ENCODE measurements at places on chromosomes 3 and 15.

DNA sequence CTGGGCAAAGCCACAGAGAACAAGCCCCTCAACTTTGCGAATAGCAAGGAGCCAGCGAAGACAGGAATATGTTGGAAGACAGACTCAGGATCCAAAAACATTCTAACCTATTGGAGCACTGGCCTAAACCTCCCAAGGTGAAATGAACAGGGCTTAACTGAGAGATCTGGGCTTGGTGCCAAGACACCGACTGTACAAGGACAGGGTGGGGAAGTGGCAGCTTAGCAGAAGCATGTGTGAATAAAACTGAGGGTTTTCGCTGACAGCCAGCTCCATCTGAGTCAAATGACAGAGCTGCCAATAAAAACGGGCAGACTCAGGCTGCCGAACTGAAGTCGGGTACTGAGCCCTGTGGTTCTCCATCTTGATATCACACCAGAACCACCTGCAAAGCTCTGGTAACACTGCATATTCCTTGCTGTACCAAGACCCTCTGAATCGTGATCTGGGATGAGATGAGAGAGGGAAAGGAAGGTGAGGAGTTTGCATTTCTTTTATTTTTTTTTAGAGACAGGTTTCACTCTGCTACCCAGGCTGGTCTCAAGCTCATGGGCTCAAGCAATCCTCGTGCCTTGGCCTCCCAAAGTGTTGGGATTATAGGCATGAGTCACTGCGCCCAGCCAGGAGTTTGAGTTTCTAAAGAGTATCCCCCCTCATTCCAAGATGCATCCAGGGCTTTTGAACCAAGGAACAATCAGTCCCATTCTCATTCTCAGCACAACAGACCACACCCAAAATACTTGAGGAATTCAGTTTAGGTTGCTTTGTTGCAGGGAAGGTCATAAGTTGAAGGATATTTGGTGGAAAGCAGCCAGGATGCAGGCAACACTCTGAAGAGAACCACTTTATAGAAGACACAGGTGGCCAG, 6.0 kb upstream of the PLCB2 start:
- no peak for DNase-seq

DNA sequence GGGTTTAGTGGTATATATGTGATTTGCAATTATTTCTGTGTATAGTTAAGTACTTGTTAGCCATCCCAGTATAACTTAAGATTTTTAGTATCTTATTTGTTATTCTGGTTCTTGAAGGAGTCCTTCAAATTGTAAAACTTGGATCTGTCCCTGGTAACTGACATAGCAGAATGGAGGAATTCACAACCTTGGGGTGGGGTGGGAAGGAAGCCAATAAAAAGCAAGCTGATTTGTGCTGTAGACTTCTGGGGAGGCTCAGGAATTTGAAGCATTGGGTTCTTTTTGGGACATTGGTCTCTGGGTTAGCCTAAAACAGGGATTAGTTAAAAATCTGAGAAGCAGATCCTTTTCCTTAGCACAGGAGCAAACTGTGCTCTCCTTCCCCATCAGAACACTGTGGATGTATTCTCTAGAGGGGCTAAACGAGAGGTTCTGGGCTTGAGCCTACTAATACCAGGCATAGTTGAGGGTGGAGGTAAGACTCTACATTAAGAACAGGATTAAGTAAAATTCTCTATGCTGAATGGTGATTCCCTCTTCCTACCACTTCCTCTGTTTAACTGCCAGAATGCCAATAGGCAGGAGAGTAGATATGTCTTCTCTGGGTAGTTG, 42.2 kb downstream of the GMPS start:
- DNase-seq: no peak

DNA sequence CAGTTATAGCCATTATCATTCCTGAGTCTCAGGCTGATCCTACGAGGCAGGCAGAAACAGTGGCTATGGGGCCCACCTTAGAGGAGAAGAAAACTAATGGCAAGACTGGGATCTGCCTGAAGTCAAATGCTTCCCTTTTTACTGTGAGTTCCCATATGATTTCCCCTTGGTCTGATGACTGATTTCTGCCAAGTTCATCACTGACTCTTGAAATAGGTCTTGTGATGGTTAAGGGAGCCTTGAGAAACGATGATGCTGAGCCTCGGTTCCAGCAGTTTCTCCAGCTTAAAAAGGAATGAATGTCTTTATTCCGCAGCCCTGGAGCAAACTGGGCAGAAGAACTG, 29.4 kb upstream of the LDHAL6B start:
- no peak for DNase-seq

- peak; percentile 86 for DNase-seq
These were observed 6.2 kb upstream of the TLR9 start for GRCh38 chr3:52231502-52232278.

DNA sequence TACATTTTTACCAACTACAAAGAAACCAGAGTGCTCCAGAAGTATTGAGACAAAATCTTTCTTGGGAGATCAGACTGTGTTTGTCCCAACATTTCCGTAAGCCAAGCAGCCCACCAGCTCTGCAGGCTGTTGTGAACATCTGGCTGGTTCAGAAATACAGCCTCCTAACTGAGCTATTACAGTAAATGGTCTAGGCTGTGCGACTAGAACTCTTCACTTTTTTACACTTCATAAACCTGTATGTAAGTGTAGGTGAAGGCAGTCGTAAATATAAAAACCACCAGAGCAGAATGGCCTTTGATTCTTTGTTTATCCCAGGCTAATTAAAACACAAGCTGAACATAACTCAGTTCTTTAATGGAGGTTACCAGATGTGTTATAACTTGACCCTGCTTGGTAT, 235.3 kb downstream of the ARRDC4 start:
- DNase-seq: no peak

DNA sequence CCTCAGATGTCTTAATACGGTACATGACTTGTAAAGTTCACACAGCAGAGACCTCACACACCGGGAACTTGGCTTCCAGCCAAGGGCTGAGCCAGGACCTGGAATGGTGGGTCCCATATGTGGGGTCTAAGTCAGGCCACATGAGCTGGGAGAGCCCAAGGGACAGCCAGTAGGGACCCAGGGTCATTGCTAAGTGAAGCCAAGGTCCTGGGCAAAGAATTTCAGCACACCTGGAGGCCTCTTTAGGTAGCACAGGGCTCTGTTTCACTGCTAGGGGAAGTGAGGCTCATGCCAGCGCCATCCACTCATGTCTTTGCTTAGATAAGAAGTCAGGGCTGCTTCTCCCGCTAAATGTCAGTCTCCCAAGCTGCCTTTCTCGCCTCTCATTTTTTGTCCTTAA, 116.6 kb upstream of the TLE3 start:
- no peak for DNase-seq

DNA sequence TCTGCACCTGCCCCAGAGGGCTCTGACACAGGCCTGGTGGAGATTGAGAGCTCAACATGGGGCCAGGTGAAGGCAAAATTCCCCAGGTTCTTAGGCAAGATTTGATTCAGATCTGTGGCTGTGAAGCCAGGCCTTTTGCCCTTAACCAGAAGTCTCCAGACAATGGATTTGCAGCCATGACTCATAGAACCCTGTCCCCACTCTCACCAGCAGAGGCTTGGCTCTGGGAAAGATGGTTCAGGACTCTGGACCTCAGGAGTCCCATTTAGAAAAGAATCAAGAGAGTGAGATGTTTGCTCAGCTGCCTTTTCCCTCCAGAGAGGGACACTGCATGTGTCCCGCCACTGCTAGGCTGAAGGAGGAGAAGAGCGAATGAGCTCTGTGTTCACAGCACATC, 361.4 kb upstream of the ICE2 start:
- no peak for DNase-seq

- no peak for DNase-seq
These were observed 92.0 kb downstream of the MTHFS start for GRCh38 chr15:79804838-79805237.

DNA sequence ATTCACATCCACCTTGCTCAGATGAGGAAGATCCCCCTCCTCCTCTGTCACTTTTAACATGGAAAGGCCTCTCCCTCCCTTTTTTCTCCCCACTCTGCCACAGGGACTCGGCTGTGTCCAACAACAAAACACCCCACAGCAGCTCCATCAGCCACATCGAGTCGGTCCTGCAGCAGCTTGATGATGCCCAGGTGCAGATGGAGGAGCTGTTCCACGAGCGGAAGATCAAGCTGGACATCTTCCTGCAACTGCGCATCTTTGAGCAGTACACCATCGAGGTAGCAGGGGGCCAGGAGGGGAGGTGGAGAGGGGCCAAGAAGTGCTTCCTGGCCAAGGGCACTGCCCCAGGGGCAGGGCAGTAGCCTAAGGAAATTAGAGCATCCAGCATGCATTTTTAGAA, 331.7 kb upstream of the UMPS start:
- DNase-seq: no peak

GRCh38 chr3:147423537-147423797, 14.3 kb downstream of the ZIC1 start:
- no peak for DNase-seq

- DNase-seq: no peak
These were observed 828.8 kb downstream of the ROBO2 start for GRCh38 chr3:77868725-77869124.

DNA sequence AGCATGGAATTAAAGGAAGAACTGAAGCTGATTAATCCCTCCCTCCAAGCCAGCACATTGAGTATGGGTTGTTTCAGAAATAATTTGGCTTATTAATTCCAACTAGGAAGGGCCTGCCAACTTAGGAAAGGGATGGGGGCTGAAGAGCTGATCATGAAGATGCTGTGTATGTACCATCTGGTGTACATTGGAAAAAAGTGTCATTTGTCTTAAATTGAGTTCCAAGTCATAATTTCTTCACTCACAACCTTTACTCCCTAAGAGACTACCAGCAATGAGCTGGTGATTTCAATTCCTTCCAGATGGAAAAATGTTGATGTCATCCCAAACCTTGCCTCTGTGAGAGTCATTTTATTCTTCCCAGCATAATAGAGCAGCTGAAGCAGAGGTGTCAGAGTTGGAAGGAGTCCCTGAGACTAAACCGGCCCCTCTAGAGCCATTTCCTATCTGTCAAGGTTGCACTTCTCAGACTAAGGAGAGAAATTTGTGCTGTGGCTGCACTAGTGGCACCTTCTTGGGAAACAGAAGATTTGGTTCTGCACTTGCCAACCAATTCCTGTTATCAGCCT, 79.4 kb downstream of the GTPBP8 start:
- DNase-seq: no peak

- DNase-seq: no peak
These were observed 83.0 kb downstream of the PDCD6IP start for GRCh38 chr3:33881156-33882064.

DNA sequence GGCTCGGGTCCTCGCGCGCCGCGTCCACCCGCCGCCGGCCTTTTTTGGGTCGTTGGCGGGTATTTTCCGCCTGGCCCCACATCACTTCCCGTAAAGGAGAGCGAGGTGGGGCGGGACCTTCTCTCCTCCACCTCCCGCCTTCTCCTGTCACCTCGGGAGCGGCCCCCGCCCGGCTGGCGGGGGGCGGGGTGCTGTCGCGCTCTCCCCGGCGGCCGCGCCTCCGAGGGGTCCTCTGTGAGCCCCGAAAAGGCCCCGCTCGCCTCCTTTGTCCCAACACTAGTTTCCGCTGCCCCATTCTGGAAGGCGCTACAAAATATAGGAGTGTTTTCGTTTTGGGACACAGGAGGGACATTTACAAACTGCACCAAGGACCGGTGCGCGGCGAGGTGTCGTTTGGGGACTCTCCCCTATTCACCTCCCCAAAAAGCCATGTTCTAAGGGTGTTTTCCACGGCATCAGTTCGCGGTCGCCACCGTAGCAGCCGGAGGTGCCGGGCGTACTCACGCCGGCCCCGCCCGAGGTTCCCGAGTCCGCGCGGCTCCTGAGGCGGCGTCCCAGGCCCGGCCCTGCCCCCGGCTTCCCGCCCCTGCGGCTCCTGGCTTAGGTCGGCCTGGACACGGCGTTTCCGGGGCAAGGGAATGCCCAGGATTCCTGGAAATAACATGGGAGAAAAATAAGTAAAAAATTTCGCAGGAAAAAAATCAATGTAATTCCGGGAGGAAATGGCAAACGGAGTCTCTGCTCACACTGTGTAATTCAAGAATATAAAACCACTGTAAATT, at the start of gene RAB27A:
Gene RAB27A, minus strand, starts transcription at position 68 of the 782 bp plus-strand sequence. CDS start 54,879 bp downstream, outside the sequence.
- DNase-seq: peak; percentile 85

DNA sequence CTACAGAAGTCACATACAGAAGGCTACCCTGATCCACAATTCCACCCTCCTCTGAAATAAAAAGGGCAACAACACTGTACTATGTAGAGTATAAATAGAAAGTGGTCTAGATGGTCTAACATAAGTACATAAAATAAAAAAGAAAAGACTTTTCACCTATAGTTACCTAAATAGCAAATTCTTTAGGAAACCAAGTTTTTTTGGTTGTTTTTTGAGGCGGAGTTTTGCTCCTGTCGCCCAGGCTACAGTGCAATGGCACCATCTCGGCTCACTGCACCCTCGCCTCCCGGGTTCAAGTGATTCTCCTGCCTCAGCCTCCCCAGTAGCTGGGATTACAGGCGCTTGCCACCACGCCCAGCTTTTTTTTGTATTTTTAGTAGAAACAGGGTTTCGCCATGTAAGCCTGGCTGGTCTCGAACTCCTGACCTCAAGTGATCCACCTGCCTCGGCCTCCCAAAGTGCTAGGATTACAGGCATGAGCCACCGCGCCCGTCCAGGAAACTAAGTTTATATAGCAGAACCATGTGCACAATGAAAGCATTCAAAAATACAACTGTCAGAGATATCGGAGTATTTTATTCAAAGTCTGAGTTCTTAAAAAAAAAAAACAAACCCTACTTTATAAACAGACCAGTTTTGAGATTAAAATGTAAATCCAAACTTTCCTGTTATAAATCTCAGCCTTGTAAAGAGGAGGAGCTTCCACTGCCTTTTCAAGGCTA, 1.7 kb downstream of the SIN3A start:
- no peak for DNase-seq

DNA sequence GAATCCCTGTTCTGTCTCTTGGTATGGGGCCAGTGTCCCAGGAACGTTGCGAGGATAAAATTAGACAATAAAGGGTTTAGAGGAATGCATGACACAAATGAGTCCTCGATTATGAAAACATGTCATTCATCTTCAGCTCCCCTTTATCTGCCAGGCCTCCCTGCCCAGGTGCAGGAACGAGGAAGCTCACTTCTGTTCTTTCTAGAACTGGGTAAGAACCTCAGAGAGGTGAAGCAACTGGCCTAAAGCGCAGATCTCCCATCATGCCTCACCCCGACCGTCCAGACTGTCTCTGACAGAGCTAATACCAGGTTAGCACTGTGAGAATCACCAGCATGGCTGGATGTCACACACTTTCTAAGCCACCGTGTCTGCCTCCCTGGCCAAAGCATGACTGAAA, 1.5 kb upstream of the ITIH1 start:
- no peak for DNase-seq

- peak; percentile 79 for DNase-seq
These were observed 237.1 kb upstream of the CFAP20DC start for GRCh38 chr3:59286791-59287531.

DNA sequence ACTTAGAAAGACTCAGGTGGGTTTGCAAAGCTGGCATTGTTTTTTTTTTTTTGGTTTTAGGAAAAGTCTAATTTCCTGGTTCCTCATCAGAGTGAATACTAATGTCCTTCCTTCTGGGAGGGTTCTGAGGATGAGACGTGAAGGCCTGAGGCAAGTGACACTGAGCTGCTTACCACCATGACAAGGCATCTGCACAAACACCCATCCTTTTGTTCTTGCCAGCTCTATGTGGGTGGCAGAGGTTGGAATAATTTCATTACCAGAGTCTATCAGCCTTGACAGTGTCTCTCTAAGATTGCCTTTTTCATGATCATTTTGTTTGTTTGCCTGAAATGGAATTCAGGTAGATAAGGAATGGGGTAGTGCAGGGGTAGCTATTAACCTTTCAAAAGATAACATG, 17.1 kb downstream of the RTP4 start:
- DNase-seq: no peak

Measured in activated CD4-positive, alpha-beta T cell treated with anti-CD3 and anti-CD28 coated beads, Interleukin-2, amount 50 U/mL, for 16 hours (primary cell).